CD4-positive, alpha-beta T cell treated with Interleukin-6 for 4 hours (primary cell): ENCODE measurements at places on chromosomes 2 and 18.
A peak's percentile ranks its signal among the peaks of the same experiment; 100 is the strongest.

GRCh38 chr2:221629468-221629867 lies 57.4 kb upstream of the EPHA4 start:
- DNase-seq: no peak

GRCh38 chr2:152453129-152453911 lies 118.3 kb downstream of the FMNL2 start:
- no peak for DNase-seq

DNA sequence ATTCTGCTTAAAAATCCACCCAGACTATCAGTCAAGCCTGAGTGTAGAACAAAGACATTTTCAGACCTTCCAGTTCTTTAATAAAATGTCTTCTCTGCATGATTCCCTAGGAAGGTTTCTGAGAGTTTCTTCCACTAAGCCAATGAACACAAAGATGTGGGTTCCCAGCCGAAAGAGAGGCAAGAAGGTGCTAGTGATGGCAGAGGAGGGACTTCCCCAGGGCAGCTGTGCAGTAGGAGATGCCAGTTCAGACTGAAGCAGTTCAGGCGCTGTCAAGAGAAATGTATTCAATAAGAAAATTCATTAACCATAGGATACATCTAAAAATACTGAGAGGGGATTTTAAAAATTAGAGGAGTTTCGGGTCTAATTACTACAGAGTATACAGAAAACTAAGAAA lies 83.3 kb downstream of the RND3 start:
- DNase-seq: no peak

DNA sequence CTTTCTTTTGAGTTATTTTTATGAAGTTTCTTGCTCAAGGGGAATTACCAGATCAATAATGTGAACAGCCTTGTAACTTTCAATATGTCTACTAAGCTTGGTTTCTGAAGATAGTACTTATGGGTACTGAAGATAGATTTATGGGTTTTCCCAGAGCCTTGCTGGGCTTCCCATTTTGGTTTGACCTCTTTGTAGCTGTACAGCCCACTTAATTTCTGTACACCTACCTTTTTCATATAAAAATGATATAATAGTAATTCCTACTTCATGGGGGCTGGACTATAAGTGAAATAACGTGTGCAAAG lies 22.2 kb downstream of the IL1R2 start:
- DNase-seq: no peak

- DNase-seq: no peak
These were observed 9.8 kb downstream of the HPCAL1 start for GRCh38 chr2:10312437-10312957.

- DNase-seq: no peak
These were observed 6.3 kb downstream of the SDC1 start for GRCh38 chr2:20218331-20219320.

- no peak for DNase-seq
These were observed 50.6 kb downstream of the PARD6G start for GRCh38 chr18:80196528-80197320.

- DNase-seq: no peak
These were observed 3.3 kb upstream of the ORC2 start for GRCh38 chr2:200966770-200967169.

DNA sequence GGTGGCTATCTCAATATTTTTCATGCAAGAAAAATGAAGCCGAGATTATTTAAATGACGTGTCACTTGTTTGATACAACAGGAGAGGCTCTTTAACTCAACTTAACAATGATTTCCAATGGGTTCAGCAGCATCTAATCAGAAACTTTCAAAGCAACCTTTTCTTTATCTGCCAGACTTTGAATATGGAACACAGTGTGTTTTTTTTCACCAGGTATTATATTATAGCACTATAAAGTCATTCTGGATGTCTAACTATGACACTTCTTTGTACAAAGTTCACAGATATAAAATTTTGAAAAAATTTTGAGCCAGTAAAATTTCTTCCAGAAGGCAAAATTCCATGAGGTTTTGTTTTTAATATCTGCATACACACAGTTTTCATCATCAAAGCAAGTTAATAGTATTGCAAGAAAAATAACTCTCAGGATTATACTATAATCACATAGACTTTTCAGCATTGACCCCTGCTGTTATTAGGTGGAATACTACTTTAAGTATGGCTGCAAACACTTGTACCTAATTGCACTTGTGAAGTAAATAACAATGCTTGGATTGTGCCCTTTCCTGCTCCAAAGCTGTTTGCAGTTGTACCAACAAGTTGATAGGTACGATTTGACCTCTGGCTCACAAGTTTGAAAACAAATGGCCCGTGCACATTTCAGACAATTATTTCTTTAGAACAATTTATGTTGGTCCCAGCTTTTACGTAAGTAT lies 44.0 kb upstream of the DSG1 start:
- no peak for DNase-seq

DNA sequence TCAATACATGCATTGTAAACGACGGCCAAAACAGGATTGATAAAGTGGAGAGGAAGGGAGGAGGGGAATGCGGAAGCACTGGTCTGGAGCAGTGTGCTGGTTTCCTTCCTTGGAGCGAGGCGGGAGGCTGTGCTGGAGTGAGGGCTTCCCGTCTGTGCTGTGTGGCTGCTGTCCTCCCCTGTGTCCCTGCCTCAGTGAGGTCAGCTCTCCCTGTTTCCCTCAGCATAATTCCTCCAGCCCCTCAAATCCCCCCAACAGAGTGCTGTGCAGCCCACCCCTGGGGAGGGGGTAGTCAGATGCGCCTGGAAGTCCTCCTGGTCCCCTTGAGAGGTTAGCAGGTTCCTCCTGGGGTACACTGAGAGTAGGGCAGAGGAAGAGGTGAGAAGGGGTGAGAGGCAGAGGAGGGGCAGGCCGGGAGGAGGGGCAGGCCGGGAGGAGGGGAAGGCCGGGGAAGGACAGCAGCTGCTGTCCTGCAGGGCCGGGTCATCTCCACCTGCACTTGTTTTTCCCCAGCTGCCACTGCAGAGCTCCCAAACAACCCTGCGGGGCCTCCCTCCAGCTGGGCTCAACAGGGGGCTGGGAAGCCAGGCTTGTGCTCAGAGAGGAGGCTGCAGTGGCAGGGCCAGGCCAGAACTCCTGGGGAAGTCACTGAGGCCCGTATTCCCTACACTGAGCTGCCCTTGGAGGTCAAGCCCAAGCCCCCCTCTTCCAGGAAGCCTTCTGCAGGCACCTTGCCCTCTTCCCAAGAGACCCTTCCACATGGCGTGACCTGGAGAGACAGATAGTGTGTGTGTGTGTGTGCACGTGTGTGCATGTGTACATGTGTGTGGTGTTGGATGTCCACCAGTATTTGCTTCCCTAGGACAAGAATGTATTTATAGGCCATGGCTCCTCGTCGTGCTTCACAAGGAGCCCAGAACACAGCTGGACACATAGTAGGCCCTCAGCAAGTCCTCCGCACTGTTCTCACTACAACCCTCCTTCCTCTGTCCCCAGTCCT lies 13.2 kb upstream of the ATP6V1B1 start:
- DNase-seq: no peak

- no peak for DNase-seq
These were observed 67.6 kb downstream of the FHOD3 start for GRCh38 chr18:36364911-36365624.

- DNase-seq: no peak
These were observed 120.5 kb downstream of the ZFP36L2 start for GRCh38 chr2:43105586-43106558.

DNA sequence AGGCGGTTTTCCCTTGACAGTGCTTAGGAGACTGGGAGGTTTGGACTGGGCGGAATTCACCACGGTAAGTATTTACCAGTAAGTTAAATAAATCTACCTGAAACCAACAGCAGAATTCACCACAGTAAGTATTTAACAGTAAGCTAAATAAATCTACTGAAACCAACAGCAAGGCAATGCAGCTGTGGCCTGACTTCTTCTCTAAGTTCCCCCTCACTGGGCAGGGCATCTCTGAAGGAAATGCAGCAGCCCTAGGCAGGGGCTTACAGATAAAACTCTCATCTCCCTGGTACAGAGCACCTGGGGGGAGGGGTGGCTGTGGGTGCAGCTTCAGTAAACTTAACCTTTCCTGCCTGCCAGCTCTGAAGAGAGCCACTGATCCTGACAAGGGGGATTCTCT lies 432.5 kb upstream of the LRRTM1 start:
- no peak for DNase-seq

DNA sequence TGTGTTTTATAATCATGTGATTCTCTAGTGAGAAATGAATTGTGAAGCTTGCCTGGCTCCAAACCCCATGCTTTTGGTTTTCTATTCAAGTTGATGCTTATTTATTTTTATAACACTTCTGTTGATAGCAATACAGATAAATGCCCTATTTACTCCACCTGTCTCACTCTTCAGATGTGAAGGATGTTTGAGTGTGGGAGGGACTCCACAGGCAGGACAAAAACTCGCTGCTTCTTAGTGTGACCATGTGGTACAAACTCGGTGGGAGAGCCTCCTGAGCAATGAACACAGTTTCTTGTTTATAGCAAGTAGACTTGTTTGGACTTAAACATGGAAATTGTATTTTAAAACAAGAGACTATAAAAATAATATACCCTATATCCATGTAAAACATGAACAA lies 219.7 kb downstream of the GULP1 start:
- no peak for DNase-seq

- DNase-seq: no peak
These were observed 9.6 kb downstream of the PTGR3 start for GRCh38 chr18:75199327-75199726.

- DNase-seq: no peak
These were observed 3.4 kb downstream of the TMEM18 start for GRCh38 chr2:673615-674320.

DNA sequence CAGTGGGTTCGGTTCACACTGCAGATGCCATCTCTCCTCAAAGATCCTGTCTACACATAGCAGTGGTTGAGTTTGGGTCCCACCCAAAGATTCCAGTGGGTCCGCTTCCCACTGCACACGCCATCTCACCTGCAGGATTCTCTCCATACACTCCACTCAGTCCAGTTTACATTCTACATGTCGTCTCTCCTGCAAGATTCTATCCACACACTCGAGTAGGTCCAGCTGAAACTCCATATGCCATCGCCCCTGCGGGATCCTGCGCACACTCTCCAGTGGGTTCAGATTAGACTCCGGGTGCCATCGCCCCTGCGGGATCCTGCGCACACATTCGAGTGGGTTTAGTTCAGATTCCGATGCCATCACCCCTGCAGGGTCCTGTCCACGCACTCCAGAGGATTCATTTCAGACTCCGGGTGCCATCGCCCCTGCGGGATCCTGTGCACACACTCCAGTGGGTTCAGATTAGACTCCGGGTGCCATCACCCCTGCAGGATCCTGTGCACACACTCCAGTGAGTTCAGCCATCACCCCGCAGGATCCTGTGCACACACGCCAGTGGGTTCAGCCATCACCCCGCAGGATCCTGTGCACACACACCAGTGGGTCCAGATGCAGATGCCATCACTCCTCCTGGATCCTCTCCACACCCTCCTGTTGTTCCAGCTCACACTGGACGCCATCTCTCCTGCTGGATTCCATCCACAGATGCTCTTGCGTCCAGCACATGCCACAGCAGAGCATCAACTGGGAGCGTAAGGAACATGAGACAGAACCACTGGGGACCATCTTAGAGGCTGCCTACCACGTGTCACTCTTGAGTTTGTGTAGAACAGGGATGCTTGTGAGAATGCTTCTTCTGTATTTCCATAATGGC lies 3.0 kb upstream of the PXDN start:
- no peak for DNase-seq

- DNase-seq: no peak
These were observed 604 bp upstream of the STK11IP start for GRCh38 chr2:219596954-219597551.

- DNase-seq: peak; percentile 41
These were observed 11.1 kb downstream of the OBSL1 start for GRCh38 chr2:219560037-219560892.

DNA sequence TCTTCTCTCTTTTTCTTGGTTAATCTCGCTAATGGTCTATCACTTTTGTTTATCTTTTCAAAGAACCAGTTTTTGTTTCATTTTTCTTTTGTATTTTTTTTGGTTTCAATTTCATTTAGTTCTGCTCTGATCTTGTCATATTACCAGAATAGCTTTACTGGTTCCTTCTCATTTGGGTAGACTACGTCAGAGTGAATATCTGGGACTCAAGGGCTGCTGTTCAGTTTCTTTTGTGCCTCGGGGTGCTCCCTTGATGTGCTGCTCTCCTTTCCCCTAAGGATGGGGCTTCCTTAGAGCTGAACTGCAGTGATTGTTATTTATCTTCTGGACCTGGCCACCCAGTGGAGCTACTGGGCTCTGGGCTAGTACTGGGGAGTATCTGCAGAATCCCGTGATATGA lies 29.4 kb upstream of the IL1RN start:
- no peak for DNase-seq

GRCh38 chr2:85257970-85258605 lies 69.7 kb downstream of the TGOLN2 start:
- no peak for DNase-seq

DNA sequence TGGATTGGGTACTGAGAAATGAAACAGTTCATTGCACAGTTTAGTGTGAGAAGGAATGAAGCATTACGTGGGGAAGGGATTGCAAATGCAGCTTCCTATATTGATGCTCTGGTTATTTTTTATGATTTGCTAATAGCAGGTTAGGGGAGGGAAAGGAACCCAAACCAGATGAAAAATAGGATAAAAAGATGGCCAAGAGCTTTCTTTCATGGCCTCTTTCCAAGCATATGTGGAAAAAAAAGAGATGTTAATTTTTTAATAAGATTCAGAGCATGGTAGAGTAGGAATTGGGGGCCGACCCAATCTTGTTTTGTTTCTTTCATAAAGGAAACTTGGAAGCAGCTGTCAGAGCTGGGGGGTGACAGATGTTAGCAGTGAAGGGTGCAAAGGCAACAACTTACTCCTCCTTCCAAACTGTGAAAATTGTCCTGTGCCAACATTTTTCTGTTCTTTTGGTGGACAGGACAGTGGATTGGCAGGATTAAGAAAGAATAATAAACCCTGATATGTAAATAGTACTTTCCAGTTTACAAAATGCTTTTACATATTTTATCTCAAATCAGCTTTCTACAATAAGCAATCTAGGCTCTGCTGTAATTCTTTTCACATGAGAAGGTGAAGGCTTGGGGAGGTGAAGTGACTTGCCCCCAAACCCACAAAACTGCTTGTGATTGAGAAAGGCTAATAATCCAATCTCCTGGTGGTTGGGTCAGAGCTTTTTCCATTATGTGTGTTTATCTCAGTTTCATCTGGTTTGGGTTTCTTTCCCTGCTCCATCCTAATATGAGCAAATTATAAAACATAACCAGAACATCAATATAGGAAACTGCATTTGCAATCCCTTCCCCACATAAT lies 270.1 kb downstream of the ETAA1 start:
- DNase-seq: no peak

DNA sequence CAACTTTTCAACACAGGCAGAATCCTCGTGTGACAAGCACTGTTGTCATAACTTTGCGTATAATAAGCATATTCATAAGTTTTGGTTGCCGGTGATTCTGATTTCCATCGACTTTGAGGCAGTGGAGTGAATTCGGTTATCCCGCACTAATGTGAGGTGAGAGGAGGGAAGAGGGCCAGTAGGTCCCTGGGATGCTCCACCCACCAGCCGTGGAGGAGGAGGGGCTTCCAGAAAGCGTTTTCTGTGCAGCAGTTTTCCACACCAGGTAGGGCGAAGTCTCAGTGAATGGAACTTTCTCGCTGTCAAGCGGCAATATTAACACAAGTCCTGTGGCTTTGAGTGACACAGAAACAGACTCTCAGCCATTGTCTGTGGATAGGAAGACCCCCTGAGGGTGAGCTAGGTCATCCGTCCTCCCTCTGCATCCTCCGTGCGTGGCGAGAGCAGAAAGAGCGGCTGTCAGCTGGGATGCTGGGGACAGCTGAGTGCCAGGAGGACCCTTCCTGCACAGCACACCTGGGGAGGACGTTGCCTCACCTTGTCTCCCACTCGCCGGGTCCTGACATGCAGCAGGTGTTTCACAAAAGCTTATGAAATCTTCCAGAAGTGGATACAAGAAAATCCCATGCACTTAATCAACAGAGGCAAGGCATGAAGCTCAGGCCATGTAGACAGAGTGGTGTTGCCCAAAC lies 67.5 kb downstream of the DCDC2C start:
- DNase-seq: no peak
